Stromal cell of bone marrow (primary cell): ENCODE measurements at places on chromosomes 6 and 20.
A peak's percentile ranks its signal among the peaks of the same experiment; 100 is the strongest.

DNA sequence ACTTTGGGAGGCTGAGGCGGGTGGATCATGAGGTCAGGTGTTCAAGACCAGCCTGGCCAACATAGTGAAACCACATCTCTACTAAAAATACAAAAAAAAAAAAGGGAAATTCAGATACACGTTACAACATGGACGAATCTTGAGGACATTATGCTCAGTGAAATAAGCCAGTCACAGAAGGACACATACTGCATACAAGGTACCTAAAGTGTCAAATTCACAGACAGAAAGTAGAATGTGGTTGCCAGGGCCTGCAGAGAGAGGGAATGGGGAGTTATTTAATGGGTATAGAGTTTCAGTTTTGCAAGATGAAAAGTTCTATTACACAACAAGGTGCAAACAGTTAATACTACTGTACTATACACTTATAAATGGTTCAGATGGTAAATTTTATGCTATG is 75.1 kb downstream of the SNX5 start:
- no peak for DNase-seq

DNA sequence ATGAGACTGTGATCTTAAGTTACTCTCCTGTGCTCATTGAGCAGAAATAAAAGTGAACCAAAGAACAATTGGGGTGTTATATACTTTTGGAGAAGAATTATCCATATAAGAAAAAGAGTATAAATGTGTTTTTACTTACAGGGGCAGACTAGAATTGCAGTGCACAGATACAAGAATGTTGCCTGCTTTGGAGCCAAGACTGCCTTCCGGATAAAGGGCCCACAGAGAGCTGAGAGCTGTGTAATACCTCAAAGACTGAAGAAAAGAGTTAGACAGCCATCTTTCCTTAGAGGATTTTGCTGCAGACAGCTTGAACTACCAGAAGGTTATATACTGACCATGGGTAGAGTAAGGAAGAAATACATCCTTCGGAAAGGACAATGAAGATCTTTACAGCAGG is 1235.5 kb upstream of the CITED2 start:
- DNase-seq, result no peak

GRCh38 chr20:36784116-36784515 is 10.6 kb upstream of the DSN1 start:
- no peak for DNase-seq

DNA sequence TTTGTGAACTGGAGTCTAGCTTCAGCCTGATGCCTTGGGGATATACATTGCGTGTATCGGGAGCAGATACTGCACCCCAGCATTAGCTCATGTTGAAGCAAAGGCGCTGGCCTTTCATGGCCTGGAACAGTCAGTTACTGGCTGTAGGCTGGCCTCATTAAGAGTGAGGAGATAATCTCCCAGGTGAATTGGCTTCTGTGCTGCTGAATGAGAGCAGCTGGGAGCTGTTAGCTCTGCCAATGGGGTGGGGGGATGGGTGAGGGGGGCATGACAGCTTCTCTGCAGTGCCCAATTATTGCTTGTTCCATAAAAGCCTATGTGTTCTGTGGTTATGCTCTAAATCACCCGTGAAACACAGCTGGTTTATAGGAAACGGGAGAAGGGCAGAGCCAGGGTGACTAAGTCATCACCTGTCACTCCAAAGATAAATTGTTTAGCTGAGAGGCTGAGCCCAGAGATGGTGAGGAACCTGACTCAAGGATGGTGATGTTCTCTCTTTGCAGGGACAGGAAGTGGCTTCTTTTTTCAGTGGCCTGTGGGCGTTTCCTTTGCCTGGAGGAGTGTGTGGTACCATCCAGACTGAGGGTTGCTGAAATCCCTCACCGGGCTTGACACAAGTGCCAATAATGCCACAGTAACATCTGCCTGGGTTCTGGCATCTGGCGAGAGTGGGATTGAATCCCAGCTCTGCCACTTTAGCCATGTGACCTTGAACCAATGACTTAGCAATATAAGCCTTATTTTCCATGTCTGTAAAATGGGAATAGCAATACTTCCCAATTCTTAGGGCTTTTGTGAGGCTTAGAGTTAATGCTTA is 170.8 kb downstream of the BCAS1 start:
- peak; percentile 63 for DNase-seq

DNA sequence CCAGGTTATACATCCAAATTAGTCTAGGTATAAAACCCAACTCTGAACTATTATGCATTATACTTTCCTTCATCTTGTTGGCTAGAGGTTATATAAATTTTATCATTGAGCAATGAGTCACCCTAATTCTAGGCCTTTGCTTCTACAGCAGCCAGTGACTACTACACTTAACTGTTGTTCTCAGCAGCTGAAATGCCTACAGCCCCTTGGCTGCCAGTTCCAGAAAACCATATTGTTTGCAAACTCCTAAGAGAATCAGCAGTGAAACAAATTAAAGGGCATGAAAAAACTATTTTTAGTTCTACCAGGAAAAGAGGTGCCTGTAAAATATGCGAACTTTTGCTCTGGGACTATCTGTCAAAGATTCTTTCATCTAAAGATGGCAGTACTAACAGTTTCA is 292.8 kb downstream of the FRK start:
- peak; percentile 7 for DNase-seq

DNA sequence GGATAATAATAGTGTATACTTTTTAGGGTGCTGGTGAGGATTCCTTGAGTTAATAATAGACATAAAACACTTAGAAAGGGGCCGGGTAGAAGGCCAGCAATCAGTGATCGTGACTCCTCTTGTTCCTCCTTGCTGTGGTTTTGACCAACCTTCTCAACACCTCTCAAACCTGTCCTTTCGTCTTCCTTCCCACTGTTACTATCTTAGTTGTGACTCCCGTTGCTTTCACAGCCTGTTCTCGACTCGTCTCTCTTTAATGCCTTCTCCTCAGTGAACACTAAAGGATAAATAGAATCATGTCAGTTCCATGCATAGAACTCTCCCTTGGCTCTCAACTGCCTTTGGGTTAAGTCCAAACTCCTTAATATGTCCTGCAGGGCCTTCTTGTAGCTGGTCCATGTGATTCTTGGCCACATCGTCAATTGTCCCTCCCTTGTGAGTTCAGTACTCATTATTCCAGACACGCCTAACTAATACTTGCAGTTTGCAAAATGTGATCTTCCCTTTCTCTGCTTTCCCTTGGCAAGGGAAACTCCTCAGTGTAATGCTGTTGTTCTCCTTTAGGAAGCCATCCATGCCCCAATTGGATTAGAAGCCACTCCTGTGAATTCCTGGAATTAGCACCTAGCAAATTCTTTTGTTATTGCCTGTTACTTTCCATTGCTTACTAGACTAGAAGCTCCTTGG is 164.9 kb downstream of the UTRN start:
- DNase-seq, result peak; percentile 41

DNA sequence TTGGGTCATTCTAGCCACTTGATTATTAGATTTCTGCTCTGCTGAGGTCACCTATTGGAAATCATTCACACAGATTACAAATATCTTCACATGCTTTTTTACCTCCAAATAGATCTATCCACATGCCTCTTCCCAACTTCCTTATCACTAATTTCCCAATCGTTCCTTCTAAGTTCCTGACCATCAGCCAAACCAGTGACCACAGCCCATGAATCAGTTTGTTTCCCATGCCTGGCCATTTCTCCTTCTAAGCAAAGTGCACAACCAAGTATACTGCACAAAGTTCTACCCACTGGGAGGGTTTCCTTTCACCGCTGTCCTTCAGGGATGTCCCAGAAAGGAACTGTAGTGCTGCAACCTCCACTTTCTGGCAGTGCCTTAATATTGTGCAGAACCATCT is 140.5 kb upstream of the SYNDIG1 start:
- DNase-seq, result peak; percentile 13

DNA sequence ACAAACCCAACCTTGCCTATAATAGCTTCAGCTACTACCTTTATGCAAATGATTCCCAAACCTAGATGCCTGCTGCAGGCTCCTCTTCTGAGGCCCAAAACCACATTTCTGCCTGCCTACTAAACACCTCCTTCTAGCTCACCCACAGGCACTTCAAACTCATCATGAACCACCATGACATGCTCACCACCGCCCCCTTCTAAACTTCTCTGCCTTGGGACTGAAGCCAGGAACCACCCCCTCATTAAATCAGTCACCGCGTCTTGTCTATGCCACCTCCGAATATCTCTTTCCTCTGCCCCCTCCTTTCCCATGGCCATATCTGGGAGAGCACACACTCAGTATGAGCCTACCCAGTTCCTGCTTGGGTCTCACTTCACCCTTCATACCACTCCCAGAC is 101.2 kb downstream of the SNAP25 start:
- no peak for DNase-seq

GRCh38 chr6:164258421-164258820 is 843.9 kb downstream of the QKI start:
- no peak for DNase-seq

- DNase-seq, result peak; percentile 28
Measured at GRCh38 chr6:165308926-165309731, at the start of gene C6orf118. Gene C6orf118, minus strand, starts transcription at chr6:165309605. Its CDS starts 19 bp downstream, at chr6:165309586.

- peak; percentile 12 for DNase-seq
Measured at GRCh38 chr6:55886185-55886836, 10.9 kb upstream of the BMP5 start.
